Skeletal muscle cell (primary cell): ENCODE measurements at places on chromosomes 12 and 14.

DNA sequence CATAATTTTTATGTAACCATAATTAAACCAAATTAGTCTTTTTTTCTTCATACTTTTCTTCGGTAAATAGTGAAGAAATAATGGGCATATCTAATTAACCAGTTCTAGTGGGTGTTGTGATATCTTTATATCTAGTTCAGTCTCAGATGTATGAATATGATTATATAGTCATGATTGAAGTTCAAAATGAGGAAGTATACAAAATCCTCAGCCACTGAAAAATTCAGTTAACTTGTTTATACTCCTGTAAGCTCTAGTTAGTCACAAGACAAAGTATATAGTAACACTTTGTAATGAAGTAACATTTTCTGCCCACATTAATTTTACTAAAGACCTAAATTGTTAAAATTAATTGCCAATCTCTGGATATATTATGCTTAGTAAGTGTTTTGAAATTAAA, 46.5 kb downstream of the CAND1 start:
- no peak for DNase-seq

DNA sequence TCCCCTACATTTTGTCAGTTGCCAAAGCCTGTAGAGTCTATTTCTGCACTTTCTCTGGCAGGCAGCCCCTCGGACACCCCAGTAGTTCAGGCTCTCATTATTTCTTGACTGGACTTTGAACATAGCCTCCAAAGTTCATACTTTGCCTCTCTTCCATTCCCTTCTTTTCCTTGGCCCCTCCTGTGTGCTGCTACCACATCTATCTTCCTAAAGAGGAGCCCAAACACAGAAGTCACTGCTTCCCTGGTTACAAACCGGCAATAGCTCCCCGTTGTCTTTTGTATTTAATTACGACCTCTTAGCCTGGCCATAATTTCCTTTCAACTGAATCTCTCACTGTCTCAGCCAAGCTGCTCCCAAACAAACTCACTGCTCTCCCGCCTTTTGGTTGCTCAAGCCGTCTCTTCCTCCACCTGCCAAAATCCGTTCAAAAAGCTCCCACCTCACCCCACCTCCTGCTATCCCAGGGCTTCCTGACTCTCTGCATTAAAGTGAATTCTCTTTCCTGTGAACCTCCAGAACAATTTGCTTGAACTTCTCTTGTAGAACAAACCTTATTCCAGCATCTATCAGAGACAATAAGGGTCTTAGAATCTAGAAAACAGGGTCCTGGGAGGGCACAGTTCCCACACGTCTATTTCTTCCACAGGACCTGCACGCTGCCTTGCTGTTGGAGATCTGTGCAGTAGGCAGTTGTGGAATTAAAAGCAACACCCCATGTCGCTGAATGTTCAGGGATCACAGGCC, 46.9 kb downstream of the PRMT8 start:
- no peak for DNase-seq

DNA sequence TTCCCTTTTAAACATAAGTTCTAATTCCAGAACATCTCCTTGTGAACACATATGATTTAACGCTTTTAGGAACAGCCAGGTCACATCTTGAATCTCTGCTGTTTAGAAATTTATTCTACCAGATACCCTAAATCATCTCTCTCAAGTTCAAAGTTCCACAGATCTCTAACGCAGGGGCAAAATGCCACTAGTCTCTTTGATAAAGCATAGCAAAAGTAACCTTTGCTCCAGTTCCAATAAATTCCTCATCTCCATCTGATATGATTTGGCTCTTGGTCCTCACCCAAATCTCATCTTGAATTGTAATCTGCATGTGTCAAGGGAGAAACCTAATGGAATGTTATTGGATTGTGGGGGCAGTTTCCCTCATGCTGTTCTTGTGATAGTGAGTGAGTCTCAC, 96.3 kb upstream of the PLEKHA5 start:
- DNase-seq: no peak

DNA sequence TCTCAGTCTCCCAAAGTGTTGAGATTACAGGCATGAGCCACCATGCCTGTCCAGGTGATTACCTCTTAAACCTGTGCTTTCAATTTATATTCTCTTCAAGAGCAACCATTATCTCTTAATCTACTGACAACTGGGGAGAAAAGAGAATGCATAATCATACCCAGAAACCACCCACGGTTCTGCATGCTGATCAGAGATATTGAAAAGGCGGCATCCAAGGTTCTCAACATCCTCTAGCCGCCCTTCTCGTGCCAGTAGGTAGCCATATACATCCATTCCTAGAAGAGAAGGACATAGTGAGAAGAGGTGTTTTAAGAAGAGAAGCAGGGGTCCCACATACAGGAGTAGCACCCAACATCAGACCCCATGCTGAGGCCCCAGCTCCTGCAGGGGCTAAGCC, 20.8 kb downstream of the ANAPC7 start:
- DNase-seq: no peak

DNA sequence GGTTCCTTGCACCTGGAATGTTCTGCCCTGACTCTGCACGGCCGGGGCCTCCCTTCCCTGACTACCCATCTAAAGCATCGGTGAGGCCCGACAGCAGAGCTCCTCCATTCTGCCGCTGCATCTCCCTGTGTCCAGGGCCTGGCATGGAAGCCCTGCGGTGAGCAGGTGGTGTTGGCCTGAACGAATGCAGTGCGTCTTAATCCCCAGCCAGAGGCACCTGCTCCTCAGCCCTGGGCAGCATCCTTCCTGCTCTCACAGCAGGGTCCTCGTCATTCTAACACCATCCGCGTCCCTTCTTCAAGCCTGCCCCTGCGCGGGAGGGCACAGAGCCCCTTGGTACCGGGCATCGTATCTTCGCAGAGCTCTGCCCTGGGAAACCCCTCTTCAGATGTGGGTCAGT, 15.4 kb downstream of the BEGAIN start:
- DNase-seq: no peak

- no peak for DNase-seq
These were observed 411 bp upstream of the STYX start for GRCh38 chr14:52729585-52729924.

DNA sequence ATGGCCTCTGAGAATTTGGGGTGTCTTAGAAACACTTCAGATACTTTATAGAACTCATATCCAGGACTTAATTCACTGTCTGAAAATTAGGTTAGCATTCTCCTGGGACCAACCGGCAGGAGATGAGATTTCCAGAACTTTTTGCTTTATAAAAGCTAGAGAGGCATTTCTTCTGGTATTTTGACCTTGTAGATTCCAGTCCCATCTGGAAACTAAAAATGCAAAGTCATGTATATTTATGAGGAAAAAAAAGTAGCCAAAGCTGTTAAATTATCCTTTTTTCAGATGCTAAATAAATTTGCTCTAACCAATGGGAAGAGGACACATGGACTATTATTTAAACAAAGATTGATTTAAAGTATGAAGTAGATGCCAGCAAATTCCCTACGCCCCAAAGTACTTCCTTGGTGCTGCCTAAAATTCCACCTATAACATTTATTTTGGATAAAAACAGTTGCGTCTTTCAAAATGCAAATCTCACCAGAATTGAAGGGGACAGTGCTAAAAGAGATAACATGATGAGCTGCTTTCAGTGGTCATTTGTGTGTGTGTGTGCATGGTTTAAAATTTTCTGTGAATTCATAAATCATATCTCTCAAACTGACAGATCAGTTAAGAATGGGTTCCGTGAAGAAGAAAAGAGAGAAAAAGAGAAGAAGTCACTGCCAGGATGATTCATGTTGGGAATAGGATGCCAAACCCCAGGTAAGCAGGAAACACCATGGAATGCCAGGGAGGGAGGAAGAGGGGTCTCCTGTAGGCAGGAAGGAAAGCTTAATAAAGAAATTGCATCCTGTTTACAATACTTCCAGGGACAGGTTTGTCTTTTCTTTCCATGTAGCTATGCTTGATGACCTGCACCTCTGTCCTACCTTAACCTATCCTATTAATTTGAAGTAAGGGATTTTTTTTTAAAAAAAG, 97.7 kb upstream of the RGS6 start:
- DNase-seq: no peak

- DNase-seq: no peak
These were observed 71.1 kb downstream of the PPP1R36 start for GRCh38 chr14:64620910-64621309.

- DNase-seq: no peak
These were observed 348.0 kb downstream of the BCL11B start for GRCh38 chr14:98924046-98924445.

GRCh38 chr12:63844391-63845341, at the start of gene SRGAP1:
Gene SRGAP1, plus strand, starts transcription at chr12:63844700. Its CDS starts 117 bp downstream, at chr12:63844817.
- DNase-seq: peak; percentile 41

- no peak for DNase-seq
These were observed 620 bp downstream of the TMTC1 start for GRCh38 chr12:29782871-29783772.

DNA sequence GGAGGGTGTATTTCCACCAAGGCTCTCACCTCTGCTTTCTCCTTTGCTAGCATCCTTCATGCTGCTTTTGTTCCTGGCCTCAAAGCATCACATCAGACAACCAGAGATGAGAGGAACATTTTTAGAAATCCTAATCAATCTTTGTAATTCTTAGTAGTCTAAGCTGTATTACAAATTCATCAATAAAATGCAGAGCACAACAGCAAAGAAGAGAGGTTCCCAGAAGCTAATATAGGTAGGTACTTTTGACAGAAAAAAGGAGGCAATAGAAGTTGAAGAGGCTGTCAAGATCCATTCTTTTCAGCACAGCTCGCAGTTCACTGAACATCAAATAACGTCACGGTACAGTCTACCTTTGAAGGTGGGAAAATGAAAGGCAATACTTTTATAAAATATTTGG, 265.2 kb upstream of the SYT1 start:
- DNase-seq: no peak

- no peak for DNase-seq
These were observed 17.3 kb upstream of the CKAP4 start for GRCh38 chr12:106265116-106265515.

DNA sequence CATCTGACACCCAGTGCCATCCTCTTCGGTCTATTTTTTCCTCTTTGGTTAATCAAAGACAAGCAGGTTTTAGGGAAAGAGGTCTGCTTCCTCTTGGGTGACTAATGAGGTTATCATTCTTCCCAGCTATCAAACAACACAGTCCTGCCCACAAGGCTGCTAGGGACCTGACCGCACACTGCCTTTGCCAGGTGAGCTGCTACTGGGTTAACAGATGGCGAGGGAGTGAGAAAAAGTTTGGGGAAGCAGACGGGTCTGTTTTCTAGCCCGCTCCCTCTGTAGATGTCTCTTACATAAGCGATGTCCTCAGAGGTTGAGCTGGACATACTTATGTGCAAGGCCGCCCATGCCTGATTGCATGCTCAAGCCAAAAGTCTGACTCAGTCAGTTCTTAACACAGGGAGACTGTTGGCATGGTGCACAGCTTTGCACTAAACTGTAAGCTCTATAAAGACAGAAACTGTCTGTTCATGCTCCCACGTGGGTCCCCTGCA, 94.1 kb downstream of the SLC15A4 start:
- DNase-seq: no peak

GRCh38 chr12:18721452-18721851, 16.4 kb downstream of the PLCZ1 start:
- no peak for DNase-seq

DNA sequence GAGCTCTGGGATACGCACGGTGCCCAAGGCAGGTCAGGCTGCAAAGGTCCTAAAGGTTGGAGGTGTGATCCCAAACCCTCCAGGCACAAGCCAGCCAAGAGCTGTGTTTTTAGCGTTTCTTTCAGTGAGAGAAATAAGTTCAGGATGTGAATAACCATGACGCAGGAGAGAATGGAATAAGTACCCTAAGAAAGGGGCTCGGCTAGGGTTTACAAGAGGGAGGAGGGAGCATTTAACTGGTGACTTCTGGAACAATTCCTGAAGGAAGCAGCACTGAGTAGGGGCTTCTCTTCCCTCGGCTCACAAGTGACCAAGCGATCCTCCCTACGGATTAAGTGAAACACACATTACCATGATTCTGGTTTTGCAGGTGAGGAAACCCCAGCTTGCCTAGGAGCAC, 29.4 kb downstream of the SSH1 start:
- DNase-seq: no peak

DNA sequence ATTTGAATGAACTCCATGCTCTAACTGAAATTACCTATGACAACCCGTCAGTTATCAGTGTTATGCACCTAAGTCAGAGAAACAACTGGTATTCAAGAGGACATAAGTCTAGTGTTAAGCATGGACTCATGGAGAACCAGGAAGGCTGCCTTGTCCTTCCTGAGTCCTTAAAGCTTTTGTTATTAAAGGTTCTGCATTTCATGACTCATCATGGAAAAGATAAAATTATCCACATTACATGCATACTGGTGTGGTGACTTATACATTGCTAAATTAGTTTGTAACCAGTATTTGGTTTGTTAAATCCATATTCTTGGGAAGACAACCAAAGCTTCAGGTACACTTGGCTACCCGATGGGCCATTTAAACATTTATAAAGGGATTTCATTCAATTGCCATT, 6.5 kb upstream of the OR4E1 start:
- no peak for DNase-seq

- DNase-seq: no peak
These were observed 29.3 kb downstream of the FGF6 start for GRCh38 chr12:4416276-4416675.

- no peak for DNase-seq
These were observed at the start of gene SMIM41 for GRCh38 chr12:52079576-52080402. Gene SMIM41, plus strand, starts transcription at chr12:52079704. Its CDS starts 76 bp downstream, at chr12:52079780.

DNA sequence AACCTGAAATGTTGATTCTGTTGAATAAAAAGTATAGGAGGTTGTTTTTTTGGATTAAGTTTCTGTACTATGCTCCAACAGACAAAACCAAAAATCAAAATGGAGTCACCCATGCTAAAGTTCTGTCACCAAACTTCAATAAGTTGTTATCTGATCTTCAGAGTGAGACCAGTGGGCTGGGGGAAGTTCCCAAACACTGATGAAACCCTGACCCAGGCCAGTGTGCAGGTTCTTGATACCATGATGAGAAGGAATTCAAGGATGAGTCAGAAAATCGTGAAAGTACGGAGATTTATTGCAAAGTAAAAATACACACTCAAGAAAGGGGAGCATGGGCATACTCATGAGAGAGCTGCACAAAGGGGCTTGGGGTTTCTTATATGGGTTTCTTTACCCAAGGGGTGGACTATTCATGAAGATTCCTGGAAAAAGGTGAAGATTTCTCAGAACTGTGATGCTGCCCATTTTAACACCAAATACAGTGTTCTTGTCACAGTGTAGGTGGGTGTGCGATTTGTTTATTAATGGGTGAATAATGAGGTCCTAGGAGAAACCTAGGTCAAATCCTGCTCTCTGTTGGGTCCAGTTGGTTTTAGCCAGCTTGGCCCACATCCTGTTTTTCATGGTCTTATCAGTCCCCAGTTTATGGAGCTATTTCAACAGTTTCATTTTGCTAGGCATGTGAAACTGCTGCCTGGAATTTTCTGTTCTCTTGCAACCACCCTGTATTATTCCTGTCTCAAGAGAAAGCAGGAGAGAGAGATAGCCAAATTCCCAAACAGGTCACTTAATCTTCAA, 27.5 kb upstream of the DENND5B start:
- DNase-seq: no peak

- DNase-seq: no peak
These were observed 92.7 kb upstream of the PRMT8 start for GRCh38 chr12:3398196-3398789.

GRCh38 chr12:34605510-34605887, 583.2 kb downstream of the ALG10 start:
- DNase-seq: no peak
